Mononuclear cell (primary cell): ENCODE measurements at places on chromosomes 2 and 18. TPM values are rescaled to one million over a fixed set of nuclear protein-coding genes. Genes with fewer than 3 reads are reported as not detected.

Gene TTN
- 47.6 TPM for total RNA-seq

Gene ANO7
- total RNA-seq: 0.10 TPM

Gene SIX3
- total RNA-seq: not detected

Gene PLGLB1
- 2.7 TPM for total RNA-seq

Gene ADRA2B
- total RNA-seq: 1.5 TPM

Gene GKN1
- total RNA-seq: 0.31 TPM

Gene LRRTM1
- not detected for total RNA-seq

Gene SS18
- total RNA-seq: 85.8 TPM

Gene RAB6C
- total RNA-seq: 0.10 TPM

Gene ORC4
- 25.7 TPM for total RNA-seq

Gene GALNT13
- 0.21 TPM for total RNA-seq

Gene CAVIN2
- total RNA-seq: 139 TPM

Gene SRD5A2
- total RNA-seq: not detected

Gene PIEZO2
- 0.21 TPM for total RNA-seq

Gene SDC1
- total RNA-seq: not detected

Gene MCM6
- 29.5 TPM for total RNA-seq
